WTC11 (cell line): ENCODE measurements at places on chromosomes 16 and 17. TPM values are rescaled to one million over a fixed set of nuclear protein-coding genes. Genes with fewer than 3 reads are reported as not detected.

Gene GAS2L2
- 0.07 to 0.30 TPM (median 0.15 TPM) in 3 replicates for total RNA-seq

DNA sequence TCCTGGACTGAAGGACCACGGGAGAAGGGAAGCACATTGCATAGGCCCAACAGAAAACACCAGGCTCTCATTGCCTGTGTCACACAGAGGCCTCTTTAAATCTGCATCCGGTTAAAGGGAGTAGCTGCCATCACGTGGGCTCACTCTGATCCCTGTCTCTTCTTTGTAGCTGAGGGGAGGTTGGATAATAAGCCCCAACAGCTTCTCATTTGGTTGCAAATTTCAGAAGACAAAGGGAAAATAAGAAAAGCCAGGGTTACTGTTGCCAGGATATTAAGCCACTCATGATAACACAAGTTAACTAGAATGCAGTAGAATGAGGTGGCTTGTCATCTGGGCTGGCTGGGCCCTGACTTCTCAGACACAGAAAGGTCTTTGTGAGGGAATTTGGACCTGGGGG is 325.1 kb upstream of the ERCC4 start:
- no peak overlapping the region for H3K4me3 ChIP-seq
- no peaks in the 10 kb centered on the region; the same call in 1 of the 2 replicates for H3K27me3 ChIP-seq
- H3K27ac ChIP-seq, result peak overlapping the region; percentile 96
- peak; percentile 17 for DNase-seq

- H3K4me1 ChIP-seq, result peaks cover 92% of the 10 kb centered on the region
- 0 out of 2 replicates have a peak overlapping the region, but pooled peaks have one; percentile 26 for H3K4me3 ChIP-seq
- no peaks in the 10 kb centered on the region for H3K36me3 ChIP-seq
- H3K27me3 ChIP-seq, result peaks cover 53% of the 10 kb centered on the region
- no peak overlapping the region for H3K27ac ChIP-seq
These were observed 7.3 kb upstream of the NR1D1 start for GRCh38 chr17:40107522-40108174.

DNA sequence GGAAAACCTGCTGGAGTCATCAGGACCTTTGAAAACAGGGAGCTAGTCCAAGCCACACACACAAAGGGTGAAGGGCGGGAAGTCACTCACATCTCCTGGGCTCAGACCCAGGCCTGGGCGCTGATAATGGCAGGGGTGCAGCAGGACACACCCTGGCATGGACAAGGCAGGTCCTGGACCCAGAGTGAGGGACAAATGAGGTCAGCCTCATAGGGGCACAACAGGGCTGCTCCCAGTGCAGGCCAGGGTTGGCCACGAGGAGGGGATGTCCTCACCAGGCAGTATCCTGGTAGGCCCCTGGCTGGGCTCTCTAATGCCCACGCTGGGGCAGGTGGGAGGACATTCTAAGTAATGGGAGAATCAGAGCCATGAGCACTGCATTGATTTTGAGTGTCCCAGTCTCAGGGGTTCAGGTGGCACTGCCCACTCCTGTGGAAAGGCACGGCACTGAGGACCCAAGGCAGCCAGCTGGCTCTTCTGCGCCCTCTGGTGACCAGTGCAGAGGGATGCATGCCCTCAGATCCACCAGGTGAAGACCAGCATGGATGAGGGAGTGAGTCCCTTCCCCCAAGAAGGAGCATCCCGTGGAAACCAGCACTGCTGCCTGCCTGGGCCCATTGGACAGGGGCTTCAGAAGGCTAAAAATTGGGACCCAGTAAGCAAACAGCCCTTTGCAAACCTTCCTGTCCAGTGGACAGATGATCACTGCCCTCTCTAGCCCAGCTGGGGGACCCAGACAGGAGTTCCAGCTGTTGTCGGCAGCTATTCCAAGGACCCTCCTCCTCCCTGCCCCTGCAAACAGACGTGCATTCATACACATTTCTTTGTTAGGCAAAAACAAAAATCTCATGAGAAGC is 23.4 kb upstream of the SREBF1 start:
- no peaks in the 10 kb centered on the region for H3K27me3 ChIP-seq
- no peak overlapping the region for H3K4me3 ChIP-seq
- peak; percentile 75 for DNase-seq
- peaks cover 11% of the 10 kb centered on the region for H3K4me1 ChIP-seq

Gene ZNF423
- total RNA-seq, result 37.6 to 38.8 TPM (median 38.6 TPM) in 3 replicates

- no peak overlapping the region; the same call in 1 of the 2 replicates for H3K27ac ChIP-seq
- no peaks in the 10 kb centered on the region for H3K4me1 ChIP-seq
- DNase-seq, result no peak
- no peaks in the 10 kb centered on the region; the same call in 1 of the 2 replicates for H3K36me3 ChIP-seq
- H3K4me3 ChIP-seq, result no peak overlapping the region
- no peaks in the 10 kb centered on the region for H3K27me3 ChIP-seq
These were observed 99.4 kb upstream of the CHMP6 start for GRCh38 chr17:80892019-80892855.

Gene GPR139
- total RNA-seq, result 0.48 to 0.55 TPM (median 0.55 TPM) in 3 replicates

DNA sequence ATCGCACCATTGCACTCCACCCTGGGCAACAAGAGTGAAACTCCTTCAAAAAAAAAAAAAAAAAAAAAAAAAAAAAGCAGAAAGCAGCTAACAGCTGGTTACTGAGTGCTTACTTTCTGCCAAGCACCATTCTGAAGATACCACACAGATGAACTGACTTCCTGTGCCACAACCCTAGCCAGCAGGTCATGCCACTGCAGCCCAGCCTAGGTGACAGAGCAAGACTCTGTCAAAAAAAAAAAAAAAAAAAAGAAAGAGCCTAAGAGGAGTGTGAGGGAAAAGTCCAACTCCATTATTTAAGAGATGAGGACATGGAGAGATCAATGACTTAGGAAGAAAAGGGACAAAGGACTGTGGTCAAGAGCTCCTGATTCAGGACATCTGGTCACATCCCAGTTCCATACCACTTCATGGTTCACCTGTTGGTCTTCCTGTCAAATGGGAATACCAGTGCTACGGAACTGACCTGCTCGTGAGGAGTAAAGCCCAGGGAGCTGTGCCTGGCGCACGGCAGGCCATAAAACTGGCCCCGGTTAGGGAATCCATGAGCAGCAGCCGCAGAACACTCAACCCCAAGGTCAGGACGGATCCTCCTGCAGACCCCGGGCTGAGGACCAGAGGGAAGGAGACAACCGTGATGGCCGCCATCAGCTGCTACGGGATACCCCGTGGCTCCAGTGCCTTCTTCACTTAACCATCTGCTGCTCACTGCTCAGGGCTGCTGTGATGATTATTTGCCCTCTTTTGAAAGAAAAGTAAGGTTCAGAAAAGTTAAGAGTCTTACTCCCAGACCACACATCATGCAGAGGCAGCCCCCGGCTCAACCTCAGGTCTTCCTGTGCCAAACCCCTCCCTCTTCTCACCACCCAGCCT is 950 bp downstream of the KLHDC4 start:
- H3K27ac ChIP-seq, result peak overlapping the region; percentile 72; the same call in 1 of the 2 replicates
- peaks cover 29% of the 10 kb centered on the region for H3K36me3 ChIP-seq
- H3K27me3 ChIP-seq, result no peaks in the 10 kb centered on the region

GRCh38 chr17:52885882-52886281 is 727.4 kb upstream of the CA10 start:
- peaks cover 22% of the 10 kb centered on the region for H3K36me3 ChIP-seq
- no peak overlapping the region for H3K27ac ChIP-seq
- no peak overlapping the region for H3K4me3 ChIP-seq
- no peaks in the 10 kb centered on the region for H3K4me1 ChIP-seq
- peaks cover 5% of the 10 kb centered on the region; the same call in 1 of the 2 replicates for H3K27me3 ChIP-seq

- H3K36me3 ChIP-seq, result no peaks in the 10 kb centered on the region
- H3K27ac ChIP-seq, result peak overlapping the region; percentile 12; the same call in 1 of the 2 replicates
- DNase-seq, result no peak
- no peaks in the 10 kb centered on the region for H3K27me3 ChIP-seq
These were observed 33.3 kb downstream of the GLG1 start for GRCh38 chr16:74573622-74574021.

GRCh38 chr16:77439106-77439505 is 4.3 kb upstream of the ADAMTS18 start:
- DNase-seq, result no peak
- no peaks in the 10 kb centered on the region for H3K36me3 ChIP-seq
- peaks cover 32% of the 10 kb centered on the region for H3K4me1 ChIP-seq
- H3K27me3 ChIP-seq, result peaks cover 31% of the 10 kb centered on the region
- no peak overlapping the region for H3K27ac ChIP-seq
- no peak overlapping the region for H3K4me3 ChIP-seq

GRCh38 chr17:83104577-83105505 is 25.4 kb downstream of the METRNL start:
- H3K27ac ChIP-seq, result 0 out of 2 replicates have a peak overlapping the region, but pooled peaks have one; percentile 29
- DNase-seq, result no peak
- H3K4me1 ChIP-seq, result peaks cover 12% of the 10 kb centered on the region
- H3K27me3 ChIP-seq, result no peaks in the 10 kb centered on the region
- H3K4me3 ChIP-seq, result no peak overlapping the region

- H3K27me3 ChIP-seq, result no peaks in the 10 kb centered on the region
- H3K36me3 ChIP-seq, result no peaks in the 10 kb centered on the region
- H3K27ac ChIP-seq, result no peak overlapping the region
- H3K4me1 ChIP-seq, result peaks cover 30% of the 10 kb centered on the region
- no peak for DNase-seq
These were observed 120.7 kb downstream of the TRIM37 start for GRCh38 chr17:58985971-58986370.

- no peak for DNase-seq
- no peak overlapping the region for H3K27ac ChIP-seq
- no peaks in the 10 kb centered on the region for H3K4me1 ChIP-seq
- no peak overlapping the region for H3K4me3 ChIP-seq
- no peaks in the 10 kb centered on the region for H3K36me3 ChIP-seq
These were observed 8.4 kb downstream of the FBXO47 start for GRCh38 chr17:38958756-38959155.

DNA sequence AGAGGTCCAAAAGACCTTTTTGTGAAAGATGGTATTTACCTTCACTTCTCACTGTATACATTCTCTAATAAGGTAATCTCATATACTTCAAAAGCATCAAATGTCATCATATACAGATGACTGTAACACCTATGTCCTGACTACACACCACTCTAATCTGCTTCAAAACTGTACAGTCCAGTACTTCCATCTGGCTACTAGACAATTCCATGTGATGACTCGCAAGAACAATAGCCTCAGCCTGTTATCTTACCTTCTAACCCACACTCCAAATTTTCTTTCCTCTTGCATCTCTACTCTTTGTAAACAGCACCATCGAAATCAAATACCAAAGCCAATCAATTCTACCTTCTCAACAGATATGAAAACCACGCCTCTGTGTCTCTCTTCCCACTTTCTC is 24.1 kb downstream of the MYO1D start:
- H3K4me3 ChIP-seq, result no peak overlapping the region
- no peak for DNase-seq
- H3K27me3 ChIP-seq, result no peaks in the 10 kb centered on the region
- H3K27ac ChIP-seq, result peak overlapping the region; percentile 0; the same call in 1 of the 2 replicates
- no peaks in the 10 kb centered on the region for H3K36me3 ChIP-seq

DNA sequence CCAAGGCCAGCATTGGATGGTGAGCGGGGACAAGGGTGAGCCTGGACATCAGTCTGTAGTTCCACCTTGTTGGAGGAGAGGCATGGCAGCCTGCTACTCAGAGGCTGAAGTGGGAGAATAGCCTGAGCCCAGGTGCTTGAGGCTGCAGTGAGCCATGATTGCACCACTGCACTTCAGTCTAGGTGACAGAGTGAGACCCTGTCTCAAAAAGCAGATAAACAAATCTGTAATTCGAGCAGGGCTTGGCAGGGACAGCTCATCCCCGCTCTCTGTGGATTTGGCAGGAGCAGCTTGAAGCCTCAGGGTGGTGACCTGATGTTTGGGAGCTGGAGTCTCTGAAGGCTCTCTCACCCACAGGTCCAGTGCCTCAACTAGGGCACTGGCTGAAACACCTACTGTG is 38.6 kb upstream of the ZCCHC14 start:
- H3K27ac ChIP-seq, result no peak overlapping the region
- H3K36me3 ChIP-seq, result peaks cover 30% of the 10 kb centered on the region
- H3K27me3 ChIP-seq, result peaks cover 19% of the 10 kb centered on the region
- H3K4me1 ChIP-seq, result peaks cover 6% of the 10 kb centered on the region; the same call in 1 of the 2 replicates
- no peak overlapping the region for H3K4me3 ChIP-seq
- DNase-seq, result no peak

DNA sequence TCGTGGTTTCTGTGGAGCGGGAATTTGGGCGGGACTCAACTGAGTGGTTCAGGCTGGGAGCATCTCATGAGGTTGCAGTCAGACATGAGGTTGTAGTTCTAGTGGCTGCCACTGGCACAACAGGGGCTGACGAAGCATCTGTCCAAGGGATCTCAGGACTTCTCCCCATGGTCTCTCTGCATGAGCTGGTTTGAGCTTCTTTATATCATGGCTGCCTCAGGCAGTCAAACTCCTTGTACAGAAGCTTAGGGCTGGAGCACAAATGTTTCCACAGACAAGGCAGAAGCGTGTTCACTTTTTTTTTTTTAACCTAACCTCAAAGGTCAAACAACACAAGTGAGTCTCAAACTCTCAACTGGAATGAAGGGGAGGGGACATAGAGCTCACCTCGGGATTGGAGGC is 243.3 kb downstream of the MSI2 start:
- no peak overlapping the region for H3K4me3 ChIP-seq
- H3K4me1 ChIP-seq, result peaks cover 12% of the 10 kb centered on the region
- H3K27me3 ChIP-seq, result no peaks in the 10 kb centered on the region
- DNase-seq, result no peak
- H3K36me3 ChIP-seq, result no peaks in the 10 kb centered on the region

DNA sequence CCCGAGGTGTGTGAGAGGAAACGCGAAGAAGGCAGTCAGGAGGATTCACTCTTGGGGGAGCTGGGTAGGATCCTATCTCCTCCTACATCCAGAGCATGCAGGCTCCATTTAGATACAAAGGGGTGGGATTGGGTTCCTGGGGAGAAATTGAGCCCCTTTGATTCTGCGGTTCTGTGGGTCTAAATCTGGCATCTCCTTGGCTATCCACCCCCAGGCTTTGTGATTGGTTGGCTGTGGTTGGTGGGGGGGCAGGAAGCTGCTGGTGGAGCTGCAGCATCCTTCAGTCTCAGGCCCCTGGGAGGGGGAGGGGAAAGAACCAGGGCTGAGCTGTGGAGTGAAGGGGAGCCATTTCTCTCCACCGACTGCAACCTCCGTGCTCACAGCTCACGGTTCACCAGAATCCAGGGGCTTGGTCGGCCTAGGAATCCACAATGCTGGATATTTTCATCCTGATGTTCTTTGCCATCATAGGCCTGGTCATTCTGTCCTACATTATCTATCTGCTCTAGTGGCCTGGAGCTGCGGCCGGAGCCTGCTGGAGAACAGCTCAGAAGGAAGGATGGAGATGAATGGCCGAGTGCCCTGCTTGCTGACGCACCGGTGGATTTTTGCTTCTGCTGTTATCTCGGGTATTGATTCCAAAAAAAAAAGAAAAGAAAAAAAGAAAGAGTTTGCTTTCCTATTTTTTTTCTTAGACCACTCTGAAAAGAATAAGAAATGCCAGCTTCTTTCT is at the start of gene LASP1NB:
TSS of gene LASP1NB (plus strand) at position 352 of the 733 bp plus-strand sequence.
- H3K4me3 ChIP-seq, result peak within 1 kb of the TSS; percentile 55
- DNase-seq, result peak; percentile 71
- no peaks in the 10 kb centered on the region; the same call in 1 of the 2 replicates for H3K27me3 ChIP-seq

Gene ACBD4
- total RNA-seq, result 12.7 to 21.0 TPM (median 21.0 TPM) in 3 replicates

Gene PLXDC1
- total RNA-seq, result 4.1 to 5.4 TPM (median 4.1 TPM) in 3 replicates

DNA sequence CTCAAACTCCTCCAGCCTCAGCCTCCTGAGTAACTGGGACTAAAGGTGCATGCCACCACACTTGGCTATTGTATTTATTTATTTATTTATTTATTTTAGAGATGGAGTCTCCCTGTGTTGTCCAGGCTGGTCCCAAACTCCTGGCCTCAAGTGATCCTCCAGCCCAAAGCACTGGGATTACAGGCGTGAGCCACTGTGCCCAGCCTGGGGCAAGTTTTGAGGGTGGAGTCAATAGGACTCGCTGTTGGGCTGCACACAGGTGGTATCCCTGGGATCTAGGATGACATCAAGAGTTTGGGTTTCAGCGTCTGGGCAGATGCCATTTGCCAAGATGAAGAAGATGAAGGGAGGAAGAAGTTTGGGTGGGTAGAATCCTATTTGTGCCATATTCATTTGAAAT is 213.9 kb downstream of the GSG1L start:
- H3K4me3 ChIP-seq, result no peak overlapping the region
- H3K27me3 ChIP-seq, result no peaks in the 10 kb centered on the region; the same call in 1 of the 2 replicates
- H3K27ac ChIP-seq, result no peak overlapping the region; the same call in 1 of the 2 replicates
- no peak for DNase-seq
